ENCODE measurements at places on chromosomes 7 and 10.

DNA sequence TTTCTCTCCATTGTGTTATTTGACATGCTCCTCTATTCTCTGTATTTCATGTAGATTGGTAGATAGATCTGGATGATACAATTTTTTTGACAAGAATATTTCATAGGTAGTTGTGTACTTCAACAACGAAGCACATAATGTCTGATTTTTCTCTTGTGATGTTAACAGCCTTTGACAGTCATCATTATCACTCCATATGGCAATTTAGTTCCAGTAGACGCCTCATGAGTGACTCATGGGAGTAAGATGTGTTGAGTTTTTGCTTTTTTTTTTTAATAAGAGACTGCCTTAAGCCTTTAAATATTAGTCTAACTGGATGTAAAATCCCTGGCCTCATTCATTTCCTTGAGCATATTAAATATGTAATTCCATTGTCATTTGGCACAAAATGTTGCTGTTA is 123.5 kb upstream of the ZNF32 start:
- no peak for DNase-seq

- no peak for DNase-seq
Measured at GRCh38 chr10:17835688-17836087, 26.5 kb downstream of the MRC1 start.

GRCh38 chr7:45699726-45700390 is 125.7 kb downstream of the ADCY1 start:
- DNase-seq, result peak; percentile 81

GRCh38 chr10:85124603-85125051 is 796.2 kb downstream of the CCSER2 start:
- DNase-seq, result no peak

GRCh38 chr7:151775547-151776443 is 101.1 kb downstream of the PRKAG2 start:
- DNase-seq, result no peak

- DNase-seq, result no peak
Measured at GRCh38 chr7:133635541-133635940, 382.7 kb downstream of the EXOC4 start.

DNA sequence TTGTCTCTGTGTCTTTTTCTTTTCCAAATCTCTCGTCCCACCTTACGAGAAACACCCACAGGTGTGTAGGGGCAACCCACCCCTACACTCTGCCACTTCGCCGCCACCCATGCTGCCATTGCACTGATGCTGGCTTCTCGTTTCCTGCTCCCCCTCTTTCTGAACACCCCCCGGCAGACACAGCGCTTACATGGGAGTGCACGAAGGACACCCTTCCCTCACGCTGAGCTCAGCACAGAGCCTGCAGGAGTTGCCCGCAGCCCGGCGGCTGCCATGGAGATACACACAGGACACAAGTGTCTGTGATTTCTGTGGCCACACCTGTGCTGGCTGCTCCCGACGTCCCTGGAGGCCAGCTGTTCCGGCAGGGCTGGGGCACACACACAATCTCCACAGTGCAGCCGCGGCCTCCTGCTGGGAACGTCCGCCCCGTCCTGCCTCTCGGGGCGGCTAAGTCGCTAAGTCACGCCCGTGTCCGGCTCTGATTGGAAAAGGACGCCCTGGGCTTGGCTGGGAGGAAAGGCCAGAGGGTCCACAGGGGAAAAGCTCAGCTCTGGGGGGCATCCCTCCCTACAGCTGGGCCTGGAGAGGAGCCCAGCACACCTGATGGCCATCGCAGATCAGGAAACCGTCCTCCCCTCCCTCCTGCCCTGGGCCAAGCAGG is 349.8 kb downstream of the PTPRN2 start:
- DNase-seq, result no peak

- no peak for DNase-seq
Measured at GRCh38 chr10:90937645-90938258, 16.9 kb upstream of the ANKRD1 start.
